ENCODE measurements at places on chromosomes 12 and 14.

DNA sequence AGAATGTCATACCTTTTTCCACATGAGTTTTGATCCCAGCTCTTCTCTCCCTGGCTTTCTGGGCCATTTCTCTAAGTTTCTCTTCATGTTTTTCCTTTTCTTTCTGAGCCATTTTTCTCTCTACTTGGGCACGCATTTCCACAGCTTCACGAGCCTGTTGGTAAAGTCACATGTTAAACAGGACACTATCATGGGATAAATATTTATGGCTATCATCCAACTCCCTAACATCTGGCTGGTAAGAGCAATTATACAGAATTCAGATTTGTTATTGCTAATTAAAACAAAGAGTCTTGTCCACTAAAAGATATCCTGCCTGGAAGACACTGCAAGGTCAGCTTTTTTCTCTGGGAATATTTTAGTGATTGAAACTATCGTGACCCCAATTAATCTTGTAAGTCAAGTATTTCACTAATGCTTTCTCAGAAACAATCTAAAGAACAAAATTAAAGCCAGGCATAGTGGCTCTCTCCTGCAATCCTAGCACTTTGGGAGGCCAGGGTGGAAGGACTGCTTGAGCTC lies 23.1 kb downstream of the SLIRP start:
- DNase-seq: no peak

DNA sequence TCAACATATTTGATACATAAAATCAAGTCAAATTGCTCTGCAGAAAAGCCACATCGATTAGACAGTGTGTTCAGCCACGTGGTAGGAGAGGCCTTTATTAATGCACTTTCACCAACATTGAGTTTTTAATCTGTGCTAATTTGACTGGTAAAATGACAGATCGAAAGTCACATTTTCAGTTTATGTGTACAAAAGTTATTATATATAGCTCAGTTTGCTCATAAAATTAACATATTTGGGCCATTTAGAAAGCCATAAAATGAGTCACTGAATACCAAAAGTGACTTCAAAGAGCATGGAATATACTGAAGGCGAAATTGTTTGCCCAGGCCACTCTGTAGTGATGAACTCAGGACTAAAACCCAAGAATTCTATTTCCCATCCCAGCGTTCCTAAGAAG lies 26.0 kb downstream of the C12orf42 start:
- no peak for DNase-seq

GRCh38 chr12:12870465-12870864 lies 20.9 kb upstream of the GPRC5A start:
- DNase-seq: no peak

- no peak for DNase-seq
These were observed 267.3 kb downstream of the AKAP6 start for GRCh38 chr14:32596390-32596789.

- no peak for DNase-seq
These were observed 803 bp downstream of the NOP9 start for GRCh38 chr14:24300326-24300980.

DNA sequence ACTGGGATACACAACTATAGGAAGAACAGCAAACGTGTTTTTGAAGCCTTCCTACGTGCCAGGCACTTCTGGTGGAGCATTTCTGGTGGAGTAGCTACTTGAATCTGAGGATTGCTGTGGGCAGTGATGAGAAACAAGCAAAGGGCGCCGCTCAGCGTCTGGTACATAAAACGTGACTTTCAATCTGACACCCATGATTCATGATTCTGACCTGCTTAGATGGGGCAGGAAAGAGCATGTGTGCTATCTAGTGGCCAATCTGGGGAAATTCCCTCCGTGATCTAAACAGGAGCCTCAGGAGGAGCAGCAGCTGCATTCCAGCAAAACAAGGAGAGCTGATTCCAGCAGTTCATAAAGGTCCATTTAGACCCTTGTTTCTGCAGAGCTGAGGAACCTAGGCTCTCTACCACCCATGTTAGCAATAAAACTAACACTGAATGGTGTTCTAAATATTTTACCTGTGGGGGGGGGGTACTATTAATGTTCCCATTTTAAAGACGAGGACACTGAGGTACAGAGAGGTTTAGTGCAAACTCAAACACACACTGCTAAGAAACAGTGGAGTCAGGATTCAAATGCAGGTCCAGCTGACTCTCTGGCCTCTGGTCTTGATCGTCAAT lies 37.8 kb downstream of the PAH start:
- no peak for DNase-seq

- DNase-seq: no peak
These were observed 33.4 kb downstream of the TSPAN9 start for GRCh38 chr12:3110578-3110977.

GRCh38 chr14:35412272-35413056 lies 7.9 kb upstream of the NFKBIA start:
- no peak for DNase-seq

All from activated CD8-positive, alpha-beta memory T cell treated with anti-CD3 and anti-CD28 coated beads for 24 hours (primary cell).